Daoy (cell line): ENCODE measurements at places on chromosomes 6 and 20. TPM values are rescaled to one million over a fixed set of nuclear protein-coding genes. Genes with fewer than 3 reads are reported as not detected.

DNA sequence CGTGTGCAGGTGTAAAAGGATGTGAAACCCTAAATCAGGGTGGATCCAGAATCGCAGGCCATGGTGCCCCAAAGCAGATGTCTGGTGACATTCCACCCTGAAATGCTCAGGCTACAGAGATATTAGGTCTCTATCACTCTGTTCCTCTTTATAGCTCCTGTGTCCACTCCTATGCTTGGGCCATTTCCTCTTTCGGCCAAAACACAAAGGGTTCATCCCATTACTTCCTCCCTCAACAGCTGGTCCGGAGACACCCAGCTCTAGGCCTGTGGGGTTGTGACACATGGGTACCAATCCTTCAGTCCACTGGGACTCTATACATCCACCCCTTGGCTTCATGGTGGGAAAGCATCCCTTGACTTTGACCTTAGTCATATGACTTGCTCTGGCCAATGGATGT, 1.7 kb upstream of the SIGLEC1 start:
- DNase-seq, result no peak

DNA sequence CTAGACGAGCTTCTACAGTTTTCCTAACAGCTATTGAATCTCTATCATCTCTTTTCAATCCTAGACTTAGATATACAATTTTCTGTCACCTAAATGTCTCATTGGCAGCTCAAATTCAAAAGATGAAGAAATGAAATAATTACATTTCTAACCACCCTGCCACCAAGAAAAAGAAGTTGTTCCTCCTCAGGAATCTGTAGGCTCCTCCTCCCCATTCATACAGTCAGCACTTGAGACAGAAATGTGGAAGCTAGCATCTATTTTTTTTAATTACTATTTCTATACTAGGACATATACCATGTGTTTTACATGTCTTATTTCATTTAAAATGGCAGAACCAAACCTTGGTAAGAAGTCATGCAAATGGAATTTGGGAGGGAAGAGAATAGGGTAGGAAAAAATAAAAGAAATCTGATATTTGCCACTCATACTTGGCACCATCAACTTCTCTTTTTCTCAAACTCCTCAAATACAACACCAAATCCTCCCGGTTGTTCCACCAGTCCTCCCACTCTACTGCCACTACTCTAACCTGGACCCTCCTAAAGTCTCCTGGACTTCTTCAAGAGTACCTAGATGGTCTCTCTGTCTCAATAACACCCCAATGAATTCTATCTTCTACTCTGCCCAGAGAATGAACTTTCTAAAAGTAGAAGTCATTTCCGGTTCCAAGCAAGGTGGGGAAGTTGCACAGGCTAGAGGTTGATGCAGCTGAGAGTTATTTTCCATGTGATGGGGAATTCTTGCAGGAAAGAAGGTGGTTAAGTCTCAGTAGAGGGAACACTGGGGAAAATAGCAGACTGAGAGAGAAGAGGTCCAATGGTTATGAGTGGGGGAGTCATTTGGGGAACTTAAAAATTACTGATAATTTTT, 54.1 kb downstream of the ATXN1 start:
- peak; percentile 52 for DNase-seq

GRCh38 chr6:76347539-76347938, 275.1 kb upstream of the IMPG1 start:
- no peak for DNase-seq

DNA sequence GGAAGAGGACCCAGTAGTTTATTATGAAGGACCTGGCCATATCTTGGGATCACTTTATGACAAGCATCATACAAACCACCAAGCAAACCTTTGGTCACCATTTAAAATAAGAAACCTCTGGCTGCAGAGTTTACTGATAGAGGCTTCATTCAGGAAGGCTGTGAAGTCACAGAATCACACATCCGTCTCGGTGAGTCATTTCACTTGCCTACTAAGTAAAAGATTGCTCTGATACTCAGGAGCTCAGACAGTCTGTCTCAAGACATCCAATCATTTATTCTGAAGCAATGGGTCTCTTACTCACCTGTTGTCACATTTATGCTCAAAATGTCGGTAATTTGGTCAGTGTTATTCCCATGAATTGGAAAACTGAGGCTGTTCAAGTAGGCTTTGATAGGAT, 33.7 kb downstream of the ADGRF5 start:
- DNase-seq, result peak; percentile 45

- no peak for DNase-seq
These were observed 23.5 kb downstream of the PPP1R3G start for GRCh38 chr6:5108536-5109150.

DNA sequence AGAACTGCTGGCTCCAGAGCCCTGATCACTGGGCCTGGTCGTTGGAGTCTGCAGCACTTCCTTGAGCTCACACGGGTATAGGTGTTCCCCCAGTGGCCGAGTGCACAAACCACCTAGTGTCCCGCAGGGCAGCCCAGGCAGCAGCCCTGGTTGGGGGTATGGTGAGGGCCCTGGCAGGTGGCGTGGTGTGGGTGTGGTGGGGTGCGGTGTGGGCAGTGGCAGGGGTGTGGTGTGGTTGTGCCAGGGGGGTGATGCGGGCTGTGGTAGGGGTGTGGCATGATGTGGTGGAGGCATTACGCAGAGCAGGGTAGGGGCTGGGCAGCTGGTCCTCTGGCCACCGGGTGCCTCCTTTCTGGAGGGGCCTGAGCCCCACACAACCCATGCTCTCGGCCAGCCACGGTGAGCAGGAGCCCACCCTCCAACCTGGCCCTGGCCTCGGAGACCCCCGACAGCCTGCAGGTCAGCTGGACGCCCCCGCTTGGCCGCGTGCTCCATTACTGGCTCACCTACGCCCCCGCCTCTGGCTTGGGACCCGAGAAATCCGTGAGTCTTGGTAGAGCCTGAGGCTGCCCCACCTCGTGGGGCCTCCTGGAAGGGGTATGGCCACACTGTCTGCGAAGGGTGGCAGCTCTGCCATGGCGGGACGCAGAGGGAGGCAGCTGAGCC, 20.5 kb downstream of the COL20A1 start:
- DNase-seq, result no peak

- DNase-seq, result no peak
These were observed 43.7 kb downstream of the TRIM38 start for GRCh38 chr6:26006086-26006939.

DNA sequence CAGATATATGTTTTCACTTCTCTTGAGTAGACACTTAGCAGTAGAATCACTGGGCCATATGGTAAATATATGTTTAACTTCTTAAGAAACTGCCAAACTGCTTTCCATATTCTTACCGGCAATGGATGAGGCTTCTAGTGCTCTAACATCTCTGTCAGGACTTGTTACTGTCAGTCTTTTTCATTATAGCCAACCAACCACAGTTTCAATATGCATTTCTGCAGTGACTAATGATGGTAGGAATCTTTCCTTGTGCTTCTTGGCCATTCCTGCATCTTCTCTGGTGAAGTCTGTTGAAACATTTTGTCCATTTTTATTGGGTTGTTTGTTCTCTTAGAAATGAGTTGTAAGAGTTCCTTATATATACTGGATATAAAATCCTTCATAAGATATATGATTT, 66.0 kb upstream of the SYNDIG1 start:
- no peak for DNase-seq

GRCh38 chr6:149026530-149026942, 279.7 kb downstream of the UST start:
- DNase-seq, result peak; percentile 82

GRCh38 chr6:44072959-44073611, 54.2 kb downstream of the MRPL14 start:
- DNase-seq, result peak; percentile 94

TREM1 gene
- not detected in 2 replicates for total RNA-seq

- DNase-seq, result peak; percentile 48
These were observed 83.3 kb downstream of the GMDS start for GRCh38 chr6:2162079-2162445.

- DNase-seq, result no peak
These were observed 15.1 kb downstream of the RNF217 start for GRCh38 chr6:124977067-124977908.

- no peak for DNase-seq
These were observed 38.4 kb downstream of the BMP5 start for GRCh38 chr6:55836945-55837344.

DNA sequence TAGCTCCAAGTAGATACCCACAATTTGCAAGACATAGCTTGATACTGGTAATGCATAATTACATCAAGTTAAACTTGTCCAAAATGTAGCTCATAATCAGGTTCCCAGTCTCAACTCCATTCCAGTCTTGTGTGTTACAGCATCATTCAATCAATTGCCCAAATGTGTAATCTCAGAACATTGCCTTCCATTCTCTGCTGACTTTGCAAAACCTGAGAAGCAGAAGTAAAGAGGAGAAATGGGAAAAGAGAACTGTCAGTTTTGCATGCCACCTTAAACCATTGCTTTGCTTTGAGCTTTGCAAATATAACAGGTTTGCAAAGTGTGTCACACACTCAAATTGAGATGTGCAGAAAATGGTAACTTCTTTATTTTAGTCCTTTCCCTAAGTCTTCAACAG, 40.3 kb upstream of the CNKSR3 start:
- DNase-seq, result no peak

- DNase-seq, result no peak
These were observed 110.0 kb upstream of the PMEPA1 start for GRCh38 chr20:57819691-57820380.

DNA sequence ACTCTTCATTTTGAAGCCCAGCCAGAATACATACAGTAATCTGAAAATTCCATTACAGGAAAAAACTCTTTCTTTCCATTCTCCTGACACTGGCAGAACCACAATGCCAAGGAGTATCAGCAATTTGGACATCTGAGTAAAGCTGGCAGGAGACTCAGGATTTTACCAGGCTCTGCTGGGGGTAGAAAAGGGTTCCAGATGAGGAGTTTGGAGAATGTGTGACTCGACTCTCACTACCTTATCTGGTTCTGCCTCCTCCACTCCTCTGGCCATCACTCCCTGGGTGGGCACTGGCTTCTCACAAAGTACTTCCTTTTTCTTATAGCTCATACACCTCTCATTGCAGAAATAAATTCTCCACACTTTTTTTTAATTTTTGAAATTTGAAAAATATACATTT, 10.6 kb upstream of the WFDC8 start:
- DNase-seq, result peak; percentile 15

GRCh38 chr20:38043512-38044300, 10.2 kb downstream of the RPRD1B start:
- peak; percentile 85 for DNase-seq

GRCh38 chr6:8108031-8108660, 5.8 kb upstream of the EEF1E1 start:
- DNase-seq, result peak; percentile 91

SLC22A7 gene
- total RNA-seq, result not detected in 2 replicates

DNA sequence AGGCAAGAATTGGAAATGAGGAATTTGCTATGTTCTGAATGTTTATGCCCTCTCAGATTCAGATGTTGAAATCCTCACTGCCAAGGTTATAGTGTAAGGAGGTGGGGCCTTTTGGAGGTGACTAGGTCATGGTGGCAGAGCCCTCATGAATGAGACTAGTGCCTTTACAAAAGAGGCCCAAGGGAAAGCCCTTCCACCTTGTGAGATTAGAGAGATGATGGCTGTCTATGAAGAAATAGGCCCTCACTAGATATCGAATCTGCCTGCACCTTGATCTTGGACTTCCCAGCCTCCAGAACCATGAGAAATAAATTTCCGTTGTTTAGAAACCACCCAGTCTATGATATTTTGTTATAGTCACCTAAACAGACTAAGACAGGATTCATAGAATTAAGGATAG, 10.4 kb downstream of the ASIP start:
- DNase-seq, result no peak

GRCh38 chr6:36120539-36120938, 9.8 kb upstream of the MAPK13 start:
- DNase-seq, result no peak

DNA sequence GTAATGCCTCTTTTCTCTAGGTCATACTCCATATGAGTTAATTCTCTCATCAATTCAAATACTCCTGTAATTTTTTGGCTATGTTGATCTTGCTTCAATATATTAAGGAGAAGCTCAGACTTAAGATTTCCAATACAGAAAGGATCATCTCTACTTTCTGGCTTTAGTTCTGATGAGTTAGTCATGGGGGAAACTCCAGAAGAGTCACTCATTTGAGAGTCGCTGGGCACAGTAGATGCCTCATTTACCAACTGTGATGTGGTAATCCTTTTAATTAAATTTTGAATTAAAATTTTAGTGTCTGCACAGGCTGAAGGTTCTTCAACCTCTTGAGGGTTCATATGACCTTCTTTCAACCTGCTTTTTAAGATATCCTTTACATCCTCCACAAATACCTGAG, 38.5 kb downstream of the DST start:
- DNase-seq, result no peak

OPN5 gene
- total RNA-seq, result 0.06 TPM in 1 of 2 replicates, not detected in the other

GRCh38 chr6:50709366-50709734, 4.0 kb upstream of the TFAP2D start:
- no peak for DNase-seq

PDE7B gene
- total RNA-seq, result 0.17 and 0.65 TPM in 2 replicates

SPINT4 gene
- not detected in 2 replicates for total RNA-seq

DNA sequence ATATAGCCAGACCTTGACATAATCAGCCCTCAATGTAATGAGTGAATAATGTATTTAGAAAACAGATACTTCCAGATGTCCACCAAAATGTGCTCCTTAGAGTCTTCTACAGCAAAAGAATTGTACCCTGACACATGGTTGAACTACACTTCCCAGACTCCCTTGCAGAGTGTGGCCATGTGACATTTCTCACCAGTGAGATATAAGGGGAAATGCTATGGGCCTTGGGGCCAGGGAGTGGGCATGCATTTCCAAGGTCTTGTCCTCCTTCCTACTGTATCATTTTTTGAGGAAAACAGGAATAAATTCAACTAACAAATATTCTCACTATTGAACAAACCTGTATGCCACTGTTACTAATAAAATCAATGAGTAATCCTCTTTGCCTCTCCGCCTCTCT, 211.4 kb upstream of the SMLR1 start:
- no peak for DNase-seq

DNA sequence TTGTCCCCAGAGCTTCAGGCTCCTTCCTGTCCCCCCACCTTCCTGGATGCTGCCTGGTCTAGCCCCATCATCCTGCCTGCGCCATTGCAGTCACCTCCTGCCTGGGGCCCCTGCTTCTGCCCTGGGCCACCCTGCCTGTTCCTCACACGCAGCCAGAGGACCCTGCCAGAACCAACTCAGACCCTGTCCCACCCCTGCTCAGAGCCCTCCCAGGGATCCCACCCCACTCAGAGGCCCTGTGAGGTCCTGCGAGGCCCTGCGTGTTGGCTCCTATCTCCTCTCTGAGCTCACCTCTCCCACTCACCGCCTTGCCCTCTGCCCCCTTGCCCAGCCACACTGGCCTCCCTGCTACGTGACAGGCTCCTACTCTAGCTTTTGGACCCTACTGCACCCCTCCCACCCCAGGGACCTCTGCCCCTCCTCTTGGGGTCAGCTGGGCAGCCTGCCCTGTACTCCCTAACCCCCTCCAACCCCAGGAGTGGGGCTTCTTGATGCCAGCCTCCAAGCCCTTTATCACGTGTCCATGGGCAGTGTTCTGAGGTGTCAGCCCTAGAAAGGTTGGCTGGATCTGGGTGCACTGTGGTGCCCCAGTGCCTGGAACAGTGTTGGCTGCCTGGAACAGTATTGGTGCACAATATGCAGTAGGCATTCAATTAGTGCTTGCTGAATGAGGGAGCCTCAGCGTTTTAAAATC, 68.3 kb downstream of the CEBPB start:
- no peak for DNase-seq
